Activated naive CD4-positive, alpha-beta T cell treated with anti-CD3 and anti-CD28 coated beads, Interleukin-2, amount 50 U/mL, for 16 hours (primary cell): ENCODE measurements at places on chromosomes 12 and 14.

DNA sequence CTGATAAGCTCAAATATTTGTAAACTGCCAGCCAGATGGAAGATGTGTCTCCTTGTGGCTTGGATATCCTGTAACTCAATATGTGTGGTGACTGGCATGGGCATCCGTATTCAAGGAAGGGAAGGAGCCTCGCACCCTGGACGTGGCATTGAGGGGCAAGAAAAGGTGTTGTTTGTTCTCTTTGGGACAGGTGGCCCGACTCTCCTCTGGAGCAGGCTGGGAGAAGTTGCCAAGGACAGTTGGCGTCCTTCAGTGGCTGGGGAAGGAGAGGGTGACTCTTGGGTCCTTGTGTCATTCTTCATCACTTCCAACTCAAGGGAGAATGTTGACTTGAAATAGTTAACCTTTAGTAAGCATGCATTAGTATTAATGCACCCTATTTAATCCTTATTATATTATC, 39.6 kb downstream of the CACNA1C start:
- no peak for DNase-seq

DNA sequence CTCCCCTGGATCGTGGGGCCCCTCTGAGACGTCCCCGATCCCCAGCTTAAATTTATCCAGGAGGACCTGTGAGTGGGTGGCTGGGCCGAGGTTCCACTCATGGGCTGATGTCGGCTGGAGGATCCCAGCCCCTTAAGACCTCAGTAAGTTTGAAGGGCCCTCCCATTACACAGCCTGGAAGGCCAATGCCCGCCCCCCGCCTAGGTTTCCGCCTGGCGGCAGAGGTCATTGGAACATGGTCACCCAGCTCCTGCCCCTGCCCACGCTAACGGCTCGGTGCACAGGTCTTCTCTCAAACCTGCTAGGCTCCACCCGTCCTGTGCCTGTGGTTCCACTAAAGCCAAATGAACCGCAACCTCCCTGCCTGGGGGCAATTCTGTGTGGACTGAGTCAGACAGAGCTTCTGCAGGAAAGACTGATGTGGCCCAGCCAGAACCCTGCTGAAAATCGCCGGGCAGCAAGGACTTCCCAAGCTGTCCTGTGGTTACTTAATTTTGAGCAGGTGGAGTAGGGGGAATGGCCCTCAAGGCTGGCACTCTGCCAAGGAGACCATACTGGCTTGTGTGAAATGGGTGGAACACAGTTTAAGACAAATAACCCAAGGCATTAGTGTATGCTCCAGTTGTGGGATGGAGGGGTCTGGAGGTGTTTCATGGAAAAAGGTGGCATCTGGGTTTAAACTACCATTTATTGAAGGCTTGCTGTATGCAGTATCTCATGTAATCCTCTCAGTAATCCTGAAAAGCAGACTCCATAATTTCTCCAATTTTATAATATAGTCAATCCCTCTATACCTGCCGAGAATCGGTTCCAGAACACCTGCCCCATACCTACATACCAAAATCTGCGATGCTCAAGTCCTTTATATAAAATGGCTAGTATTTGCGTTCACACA, 903 bp upstream of the NT5DC3 start:
- peak; percentile 13 for DNase-seq

DNA sequence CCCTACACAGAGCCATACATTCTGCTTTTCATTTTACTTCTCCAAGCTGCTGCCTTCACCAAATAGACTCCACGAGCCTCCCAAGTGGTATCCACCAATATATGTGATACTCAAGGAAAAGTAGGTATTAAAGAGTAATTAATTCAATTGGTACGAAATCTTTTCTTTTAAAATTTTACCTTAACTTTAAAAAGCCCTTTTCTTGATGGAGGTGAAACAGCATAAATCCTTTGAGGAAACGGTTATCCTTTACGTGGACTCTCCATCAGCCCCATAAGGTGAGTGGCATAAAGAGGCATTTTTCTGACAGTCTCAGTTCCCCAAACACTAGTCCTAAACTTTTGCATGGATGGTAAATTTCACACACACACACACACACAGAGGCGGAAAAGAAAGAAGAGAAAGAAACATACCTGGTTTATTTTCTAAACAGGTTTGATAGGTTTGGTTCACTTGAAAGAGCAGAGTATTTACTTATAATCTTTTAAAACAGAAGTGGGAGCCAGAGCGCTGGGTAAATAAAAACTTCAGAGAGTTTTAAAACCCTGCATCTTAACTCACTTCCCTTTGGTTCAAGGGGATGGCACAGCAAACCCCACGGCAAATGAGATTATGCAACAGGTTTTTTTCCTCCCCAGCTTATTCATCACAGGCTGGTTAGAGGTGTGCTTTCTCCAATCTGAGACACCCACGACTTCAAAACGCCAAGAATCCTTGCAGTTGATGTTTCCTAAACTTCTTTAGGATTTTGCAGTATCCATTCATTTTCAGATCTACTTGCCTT, 1.9 kb downstream of the DUSP16 start:
- peak; percentile 42 for DNase-seq

- no peak for DNase-seq
Measured at GRCh38 chr14:98952593-98953350, 319.2 kb downstream of the BCL11B start.
